ENCODE measurements at places on chromosomes 1 and 21.

DNA sequence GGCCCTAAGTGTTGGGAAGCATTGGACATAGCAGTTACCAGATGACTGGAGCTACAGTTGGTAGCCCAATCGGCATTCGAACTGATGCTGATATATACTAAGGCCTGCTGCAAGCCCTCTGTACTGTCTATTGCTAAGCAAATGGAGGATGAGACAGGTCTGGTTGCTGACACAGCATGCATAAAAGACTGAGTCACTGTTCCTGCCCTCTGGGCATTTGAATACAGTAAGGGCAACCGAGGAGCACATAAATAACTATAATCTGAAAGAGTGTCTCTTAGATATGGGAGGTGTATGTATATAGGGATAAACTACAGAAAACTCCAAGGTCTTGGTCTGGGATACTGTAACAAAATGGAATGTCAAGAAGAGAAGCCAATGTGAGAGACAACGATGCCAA lies 16.8 kb upstream of the MARK1 start:
- DNase-seq: no peak

- no peak for DNase-seq
These were observed 12.3 kb downstream of the LSS start for GRCh38 chr21:46216132-46216747.

GRCh38 chr1:40312238-40313205 lies 4.6 kb downstream of the COL9A2 start:
- DNase-seq: peak; percentile 90

GRCh38 chr1:156253634-156254033 lies 5.8 kb upstream of the PAQR6 start:
- no peak for DNase-seq

DNA sequence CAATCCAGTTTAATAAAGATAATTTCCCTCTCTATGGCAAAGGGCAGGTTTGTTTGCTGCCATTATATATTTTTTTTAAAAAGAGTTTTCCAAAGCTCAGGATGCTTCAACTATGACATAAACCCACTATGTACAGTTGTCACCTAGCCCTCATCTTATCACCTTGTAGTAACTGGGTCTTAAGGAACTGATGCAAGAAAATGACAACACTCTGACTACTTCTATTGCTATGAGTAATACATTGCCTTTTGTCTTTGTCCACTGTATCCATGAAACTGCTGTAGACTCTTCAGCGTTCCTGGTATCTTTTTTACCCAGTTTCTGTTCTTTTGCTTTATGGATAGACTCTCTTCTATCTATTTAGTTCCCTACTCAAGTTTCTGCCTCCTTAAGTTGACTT lies 586.5 kb downstream of the NEGR1 start:
- DNase-seq: no peak

DNA sequence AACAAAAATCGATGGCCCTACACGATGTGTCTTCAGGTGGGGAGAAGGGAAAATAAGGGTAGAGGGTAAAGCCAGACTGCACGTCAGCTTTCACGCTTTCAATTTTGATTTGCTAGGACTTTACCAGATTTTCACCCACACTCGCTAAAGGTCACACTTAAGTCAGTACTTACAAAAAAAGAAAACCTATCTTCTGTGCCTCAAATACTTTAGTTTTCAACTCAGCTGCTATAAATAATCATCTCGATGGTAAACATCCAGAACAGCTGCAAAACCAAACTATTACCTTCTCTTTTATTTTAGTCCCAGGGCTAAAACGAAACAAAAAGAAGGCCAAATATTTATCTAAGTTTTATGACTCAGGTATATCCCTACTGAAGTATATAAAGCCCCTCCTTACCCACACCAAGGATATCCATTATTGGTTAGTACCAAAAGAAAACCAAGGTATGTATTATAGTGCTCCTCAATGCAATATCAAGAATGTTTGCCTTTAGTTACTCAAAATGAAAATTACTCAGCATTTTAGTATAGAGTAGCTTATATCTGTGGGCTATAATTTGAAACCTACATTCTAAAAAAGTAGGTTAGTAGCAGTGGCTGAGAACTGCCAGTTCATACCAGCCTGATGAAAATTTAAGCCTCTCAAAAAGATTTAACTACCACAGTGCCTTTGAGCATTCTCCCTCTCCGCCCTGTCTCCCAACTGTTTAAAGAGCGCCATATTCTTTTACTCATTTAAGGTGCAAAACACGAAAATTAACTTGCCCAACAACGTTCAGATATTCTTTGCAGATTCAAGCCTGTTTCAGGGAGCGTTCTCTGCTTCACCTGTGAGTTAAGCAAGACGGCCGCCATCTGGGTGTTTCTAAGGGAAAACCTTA lies 1.5 kb downstream of the CSDE1 start:
- no peak for DNase-seq

GRCh38 chr21:28311411-28312190 lies 681.1 kb downstream of the LTN1 start:
- DNase-seq: no peak

GRCh38 chr1:217921126-217921904 lies 290.2 kb downstream of the SPATA17 start:
- DNase-seq: no peak

DNA sequence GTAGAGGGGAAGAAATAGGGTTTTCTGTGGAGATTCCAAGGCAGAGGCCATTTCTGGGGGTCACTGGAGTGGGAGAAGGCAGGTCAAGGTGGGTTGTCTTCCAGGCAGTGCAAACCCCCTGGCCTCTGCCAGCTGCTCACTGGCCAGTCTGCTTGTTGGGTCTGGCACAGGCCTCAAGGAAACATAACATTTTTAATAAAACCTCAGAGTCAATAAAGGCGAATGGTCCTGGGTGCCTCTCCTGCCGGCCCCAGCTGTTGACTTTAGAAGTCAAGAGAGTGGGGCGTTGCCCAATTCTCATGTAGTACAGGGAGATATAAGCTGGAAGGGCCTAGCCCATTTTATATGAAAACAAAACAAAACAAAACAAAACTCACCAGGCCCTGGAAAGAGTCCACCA lies 36.6 kb downstream of the RUNX3 start:
- no peak for DNase-seq

DNA sequence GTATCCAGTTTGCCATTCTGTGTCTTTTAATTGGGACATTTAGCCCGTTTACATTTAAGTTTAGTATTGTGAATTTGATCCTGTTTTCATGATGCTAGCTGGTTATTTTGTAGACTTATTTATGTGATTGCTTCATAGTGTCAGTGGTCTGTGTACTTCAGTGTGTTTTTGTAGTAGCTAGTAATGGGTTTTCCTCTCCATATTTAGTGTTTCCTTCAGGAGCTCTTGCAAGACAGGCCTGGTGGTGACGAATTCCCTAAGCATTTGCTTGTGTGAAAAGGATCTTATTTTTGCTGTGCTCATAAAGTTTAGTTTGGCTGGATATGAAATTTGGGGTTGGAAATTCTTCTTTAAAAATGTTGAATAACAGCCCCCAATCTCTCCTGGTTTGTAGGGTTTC lies 69.2 kb upstream of the PDC start:
- DNase-seq: no peak

GRCh38 chr1:31435471-31436409 lies 22.7 kb downstream of the SERINC2 start:
- no peak for DNase-seq

DNA sequence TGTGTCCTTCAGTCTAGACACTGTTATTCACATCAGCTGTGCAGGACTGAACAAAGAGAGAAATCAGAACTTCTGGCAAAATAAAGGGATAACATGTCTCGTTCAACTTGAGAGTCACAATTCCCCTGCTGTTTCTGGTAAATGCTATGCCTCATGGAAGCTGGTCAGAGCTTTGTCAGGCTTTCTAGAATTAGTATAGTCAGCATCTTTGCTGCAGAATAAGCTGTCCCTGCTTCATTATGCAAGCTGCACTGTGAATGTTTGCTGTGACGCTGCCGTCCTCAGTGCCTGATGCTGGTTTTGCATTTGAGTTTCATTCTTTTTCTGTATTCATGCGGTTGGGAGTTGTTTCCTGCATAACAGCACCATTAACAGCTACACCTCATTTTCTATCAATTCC lies 96.4 kb upstream of the KCNJ6 start:
- DNase-seq: no peak

DNA sequence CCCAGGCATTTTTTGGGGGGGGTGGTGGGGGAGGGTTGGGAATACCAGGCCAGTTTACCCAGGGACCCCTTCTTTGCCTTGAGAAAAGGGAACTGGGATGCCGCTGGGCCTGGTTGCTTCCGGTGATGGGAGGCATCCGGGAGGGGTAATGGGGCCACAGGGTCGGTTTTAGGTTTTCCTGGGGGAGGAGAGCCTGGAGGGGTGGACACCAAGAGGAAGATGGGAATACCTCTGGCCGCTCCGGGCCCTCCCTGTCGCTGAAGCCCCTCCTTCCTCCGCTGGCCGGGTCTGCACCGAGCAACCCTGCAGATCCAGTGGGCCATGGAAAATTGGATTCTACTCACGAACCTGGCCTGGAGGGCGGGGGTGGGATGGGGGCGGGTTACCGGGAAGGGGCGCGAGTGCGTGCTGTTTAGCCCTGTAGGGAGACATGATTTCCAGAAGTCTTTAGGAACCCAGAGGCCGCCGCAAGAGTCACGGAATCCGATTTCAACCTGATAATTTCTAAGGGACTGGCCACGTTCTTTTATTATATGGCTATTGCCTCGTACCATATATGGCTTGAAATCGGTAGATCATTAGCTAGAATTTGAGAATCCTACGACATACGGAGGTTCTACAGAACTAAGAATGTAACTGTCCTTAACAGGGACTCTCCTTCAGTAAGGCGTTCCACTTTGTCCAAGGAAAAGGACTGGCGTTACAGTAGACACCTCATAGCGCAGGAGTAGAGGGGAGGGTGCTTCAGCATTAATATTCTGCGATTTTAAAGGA lies 749 bp downstream of the AKIRIN1 start:
- no peak for DNase-seq

- DNase-seq: no peak
These were observed 20.5 kb upstream of the YRDC start for GRCh38 chr1:37828410-37829074.

- no peak for DNase-seq
These were observed 19.3 kb upstream of the ACTA1 start for GRCh38 chr1:229452956-229453801.

- DNase-seq: no peak
These were observed 1.3 kb upstream of the AKT3 start for GRCh38 chr1:243851257-243851756.

DNA sequence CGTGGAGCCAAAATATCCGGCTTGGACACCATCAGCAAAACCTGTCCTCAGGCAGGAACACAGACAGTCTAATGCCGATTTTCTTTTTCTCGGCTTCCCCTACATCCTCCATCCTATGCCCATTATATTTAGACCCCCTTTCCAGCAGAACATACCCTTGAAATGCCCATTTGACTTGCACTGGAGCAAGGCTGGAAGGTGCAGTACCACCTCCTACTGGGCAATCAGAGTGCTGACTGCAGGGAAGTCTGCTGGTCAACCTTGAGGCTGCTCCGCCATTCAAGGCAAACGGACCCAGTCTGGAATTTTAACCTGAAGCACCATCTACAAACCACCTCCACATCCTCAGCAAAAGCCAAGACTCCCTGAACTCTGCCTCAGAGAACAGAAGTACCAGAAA lies 79.5 kb downstream of the TIAM1 start:
- no peak for DNase-seq

GRCh38 chr1:63835128-63835527 lies 61.3 kb downstream of the ROR1 start:
- DNase-seq: no peak

DNA sequence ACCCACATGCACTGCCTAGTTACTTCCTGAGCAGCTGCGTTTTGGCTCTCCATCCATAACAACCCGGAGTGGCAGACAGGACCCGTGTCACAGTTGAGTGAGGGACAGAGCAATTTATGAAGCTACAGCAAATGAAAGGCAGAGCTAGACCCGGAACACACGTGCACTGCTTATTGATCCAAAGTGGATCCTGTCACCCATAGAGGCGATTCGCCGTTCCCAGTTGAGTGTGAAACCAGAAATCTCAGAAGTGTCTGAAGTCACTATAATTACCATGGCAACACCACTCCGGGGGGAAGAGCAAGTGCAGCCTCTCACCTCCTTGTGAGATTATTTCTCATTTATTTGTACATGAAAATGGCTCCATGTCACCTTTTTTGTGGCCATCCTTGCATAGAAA lies 365.2 kb downstream of the DSCAM start:
- no peak for DNase-seq

DNA sequence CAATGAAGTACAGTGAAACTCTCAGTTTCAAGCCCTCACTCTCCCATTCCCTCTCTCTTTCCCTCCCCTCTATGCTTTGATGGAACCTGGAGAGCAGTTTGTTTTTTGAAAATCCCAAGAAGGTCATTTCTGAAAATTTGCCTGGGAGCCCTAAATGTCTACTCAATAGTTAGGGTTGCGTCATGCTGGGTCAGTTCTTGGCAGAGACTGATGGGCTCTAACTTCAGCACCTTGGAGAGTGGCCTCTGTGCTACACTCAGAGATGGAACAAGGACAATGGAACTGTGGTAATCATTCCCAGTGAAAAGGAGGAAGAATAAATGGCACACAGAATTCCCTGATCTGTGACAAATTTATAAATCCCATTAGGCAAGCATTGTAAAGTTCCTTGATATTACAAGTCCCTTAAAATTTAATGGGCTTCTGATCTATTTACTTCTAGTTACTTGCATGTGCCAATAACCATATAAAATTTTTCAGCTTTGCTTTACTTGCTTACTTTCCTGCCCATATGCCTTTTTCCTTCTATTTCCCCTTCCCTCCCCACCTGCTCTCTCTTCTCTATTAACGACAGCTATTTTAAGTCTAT lies 182.9 kb upstream of the KCND3 start:
- DNase-seq: peak; percentile 34

DNA sequence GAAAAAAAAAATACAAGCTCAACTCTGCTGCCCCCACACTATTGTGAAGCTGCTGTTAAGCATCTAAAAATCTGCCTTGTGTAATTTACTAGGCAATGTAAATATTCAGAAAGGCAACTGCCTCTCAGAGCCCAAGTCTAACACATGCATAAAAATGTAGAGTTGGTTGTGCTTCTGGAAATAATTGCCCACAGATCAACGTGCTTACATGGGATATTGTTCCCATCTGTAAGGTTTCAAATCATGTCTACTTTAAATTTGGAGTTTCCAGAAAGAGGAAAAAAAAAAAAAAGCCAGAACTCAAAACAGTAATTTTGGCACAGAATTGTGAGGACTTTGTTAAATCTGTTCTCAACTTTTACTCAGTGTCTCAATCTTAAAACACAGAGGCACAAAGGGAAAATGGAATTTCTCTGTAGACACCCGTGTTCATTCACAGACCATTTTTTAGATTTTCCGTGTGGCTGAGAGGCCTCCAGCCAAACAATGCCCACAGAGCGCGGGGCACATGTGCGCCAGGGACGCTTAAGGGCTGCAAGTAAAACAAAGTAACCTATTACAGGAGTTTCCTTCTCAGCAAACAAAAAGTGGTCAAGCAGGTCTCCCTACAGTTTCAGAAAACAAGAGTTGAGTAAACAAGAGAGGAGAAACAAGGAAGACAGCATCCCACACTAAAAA lies 115.5 kb downstream of the RERE start:
- no peak for DNase-seq

GRCh38 chr1:226128487-226129075 lies 58.0 kb downstream of the ACBD3 start:
- no peak for DNase-seq

- no peak for DNase-seq
These were observed 64.1 kb downstream of the BACE2 start for GRCh38 chr21:41232013-41232412.

GRCh38 chr1:175270361-175270760 lies 77.8 kb upstream of the KIAA0040 start:
- DNase-seq: no peak
